PC-3 (cell line): ENCODE measurements at places on chromosomes 4 and X. TPM values are rescaled to one million over a fixed set of nuclear protein-coding genes. Genes with fewer than 3 reads are reported as not detected.

- no peak for DNase-seq
These were observed 78.8 kb upstream of the PLAC1 start for GRCh38 chrX:134737061-134737460.

GRCh38 chr4:57139783-57140182, 29.6 kb upstream of the IGFBP7 start:
- no peak for DNase-seq

The SGMS2 gene
- 58.7 and 64.5 TPM in 2 replicates for total RNA-seq

DNA sequence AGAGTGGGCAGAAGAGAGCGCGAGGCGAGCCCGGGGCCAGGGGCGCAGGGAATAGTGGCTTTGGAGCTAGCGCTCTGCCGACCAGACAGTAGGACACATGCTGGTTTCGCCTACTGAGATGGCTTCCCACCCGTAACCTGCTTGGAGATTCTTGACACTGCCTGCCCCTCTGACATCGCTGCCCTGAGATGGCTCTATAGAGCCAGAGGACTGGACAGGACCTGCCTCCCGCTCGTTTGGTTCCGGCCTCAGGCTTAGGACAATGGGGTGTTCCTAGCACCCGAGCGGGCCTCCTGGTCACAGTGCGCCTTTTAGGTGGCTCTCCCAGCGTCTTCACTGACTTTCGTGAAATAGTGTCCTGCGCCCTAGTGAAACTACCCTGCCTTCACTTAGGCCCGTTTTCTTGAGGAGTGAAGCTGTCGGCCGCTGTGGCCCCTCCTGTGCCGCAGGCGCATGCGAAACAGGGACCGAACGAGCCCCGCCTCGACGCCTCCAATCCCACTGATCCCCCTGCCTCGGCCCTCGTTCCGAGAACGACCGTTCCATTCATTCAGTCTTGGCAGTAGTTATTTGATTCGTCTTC, 608 bp downstream of the TAF1 start:
- no peak for DNase-seq

The MAGEA3 gene
- 2.5 and 3.0 TPM in 2 replicates for total RNA-seq

DNA sequence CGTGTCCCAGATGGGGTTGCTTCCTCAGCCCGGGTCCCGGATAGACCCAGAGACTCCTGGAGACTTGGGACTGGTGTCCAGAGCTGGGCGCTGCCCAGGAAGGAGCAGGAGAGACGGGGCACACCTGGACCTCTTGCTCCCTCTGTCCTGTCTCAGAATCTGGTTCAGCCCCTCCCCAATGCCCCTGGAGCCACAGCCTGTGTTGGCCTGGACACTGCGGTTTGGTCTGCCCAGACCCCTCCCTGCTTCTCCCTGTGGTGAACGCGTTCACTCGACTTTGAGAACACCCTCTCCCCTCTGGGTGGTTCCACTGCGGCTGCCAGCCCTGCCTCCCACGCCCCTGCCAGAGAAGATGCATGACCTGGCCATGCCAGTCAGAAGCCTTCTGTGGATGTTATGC, 111.1 kb downstream of the HMX1 start:
- no peak for DNase-seq

GRCh38 chrX:262381-262909, 18.7 kb upstream of the PLCXD1 start:
- DNase-seq, result no peak

- no peak for DNase-seq
These were observed 425.0 kb upstream of the ATOH1 start for GRCh38 chr4:93403571-93403970.

The DMP1 gene
- total RNA-seq, result not detected in 2 replicates

The YY2 gene
- total RNA-seq, result 2.3 and 4.4 TPM in 2 replicates

DNA sequence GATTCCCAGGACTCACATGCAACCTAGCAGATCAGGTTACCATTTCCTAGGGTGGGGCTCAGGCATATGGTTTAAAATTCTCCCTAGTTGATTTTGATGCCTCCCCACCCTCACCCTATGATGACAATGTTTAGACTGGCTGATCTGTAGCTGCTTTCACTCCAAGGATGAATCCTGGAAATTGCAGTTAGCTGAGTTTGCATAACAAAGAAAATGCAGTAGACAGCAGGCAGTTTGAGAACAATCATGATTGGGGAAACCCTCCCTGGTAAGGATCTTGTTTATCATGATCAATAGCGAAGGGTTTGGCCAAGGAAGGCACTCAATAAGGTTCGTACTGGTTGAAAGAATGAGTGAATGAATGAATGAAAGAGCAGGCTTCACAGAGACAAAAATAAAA, 2.1 kb downstream of the ZNF518B start:
- DNase-seq, result no peak

GRCh38 chr4:169293343-169294176, 22.8 kb upstream of the SH3RF1 start:
- no peak for DNase-seq

The TLL1 gene
- total RNA-seq, result 4.8 and 5.0 TPM in 2 replicates

DNA sequence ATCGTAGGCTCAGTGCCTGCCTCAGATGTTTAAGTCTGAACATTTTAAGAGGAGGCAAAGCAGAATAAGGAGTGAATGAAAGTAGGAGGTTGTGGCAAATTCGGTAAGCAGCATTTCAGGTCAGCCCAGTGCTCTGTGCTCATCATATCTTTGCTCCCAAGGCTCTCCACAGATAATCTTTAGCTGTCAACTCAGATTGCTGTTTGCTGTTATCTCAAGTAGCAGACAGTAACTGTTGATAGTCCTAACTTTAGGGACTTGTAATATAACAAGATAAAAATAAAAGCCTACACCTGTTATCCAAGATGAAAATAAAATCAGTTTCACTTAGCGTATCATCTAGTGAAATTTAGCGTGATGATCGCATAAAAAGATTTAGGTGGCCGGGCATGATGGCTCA, 18.6 kb upstream of the CLTRN start:
- DNase-seq, result no peak

DNA sequence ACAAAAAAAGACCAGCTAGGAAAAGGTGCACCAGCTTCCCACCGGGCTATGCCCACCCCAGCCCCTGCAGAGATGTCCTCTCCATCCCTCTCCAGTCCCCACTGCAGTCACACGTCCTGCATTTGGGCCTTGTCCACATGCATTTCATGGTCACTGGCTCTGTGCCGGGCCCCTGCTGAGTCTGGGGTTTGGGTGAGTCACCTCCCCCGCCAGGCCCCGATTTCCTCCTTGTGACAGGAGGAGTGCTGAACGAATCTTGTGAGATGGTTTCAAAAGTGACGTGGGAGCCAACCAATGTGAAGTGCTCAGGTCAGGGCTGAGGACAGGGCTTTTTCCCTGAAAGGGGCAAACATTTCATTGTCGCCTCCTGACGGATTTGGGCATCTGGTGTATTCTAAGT, 7.1 kb downstream of the CPZ start:
- no peak for DNase-seq

DNA sequence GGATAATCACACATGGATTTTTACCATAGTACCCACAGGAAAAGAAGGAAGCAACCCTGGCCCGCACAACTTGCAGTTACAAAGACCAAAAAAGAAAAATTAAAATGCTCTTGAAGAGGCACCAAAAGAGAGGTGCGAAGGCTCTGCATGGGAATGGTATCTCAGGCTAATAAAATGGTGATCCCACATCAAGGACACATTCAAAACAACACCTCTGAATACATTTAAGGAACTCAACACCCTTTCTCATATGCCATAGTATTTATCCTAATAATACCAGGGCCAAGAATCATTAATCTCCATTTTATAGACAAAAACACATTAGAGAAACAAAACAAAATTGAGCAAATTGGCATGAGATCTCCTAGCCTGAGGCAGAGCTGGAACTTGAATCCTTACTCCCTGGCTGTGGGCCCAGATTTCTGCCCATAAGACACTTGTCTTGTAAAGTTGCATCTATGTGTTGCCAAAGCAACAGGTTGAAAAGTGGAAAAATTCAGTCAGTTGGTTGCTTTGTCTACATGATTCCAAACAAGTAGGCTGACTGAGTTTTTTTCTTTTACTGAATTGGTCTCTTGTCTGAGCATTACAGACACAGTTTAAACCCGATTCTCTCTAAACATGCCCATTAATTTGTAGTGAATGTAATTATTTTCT, 33.5 kb downstream of the GUCY2F start:
- DNase-seq, result no peak

The TEC gene
- total RNA-seq, result 3.9 and 10.4 TPM in 2 replicates

DNA sequence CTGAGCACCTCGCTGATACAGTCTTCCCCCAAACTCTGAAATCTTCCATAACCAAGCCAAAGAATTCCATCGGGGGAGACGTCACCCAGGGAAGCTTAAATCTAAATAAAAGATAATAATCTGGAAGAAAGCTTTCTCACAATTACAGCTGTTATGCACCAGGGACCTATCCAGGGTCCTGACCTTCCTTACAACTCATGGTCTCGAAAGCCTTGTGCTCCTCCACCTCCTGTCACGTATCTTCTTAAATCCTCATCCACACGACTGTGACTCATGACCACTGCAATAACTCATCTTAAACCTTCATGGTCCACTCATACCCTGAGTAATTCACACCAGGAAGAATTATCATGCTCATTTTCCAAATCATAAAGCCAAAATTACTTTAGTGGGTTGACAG, 166.8 kb upstream of the FRG1 start:
- DNase-seq, result peak; percentile 2

DNA sequence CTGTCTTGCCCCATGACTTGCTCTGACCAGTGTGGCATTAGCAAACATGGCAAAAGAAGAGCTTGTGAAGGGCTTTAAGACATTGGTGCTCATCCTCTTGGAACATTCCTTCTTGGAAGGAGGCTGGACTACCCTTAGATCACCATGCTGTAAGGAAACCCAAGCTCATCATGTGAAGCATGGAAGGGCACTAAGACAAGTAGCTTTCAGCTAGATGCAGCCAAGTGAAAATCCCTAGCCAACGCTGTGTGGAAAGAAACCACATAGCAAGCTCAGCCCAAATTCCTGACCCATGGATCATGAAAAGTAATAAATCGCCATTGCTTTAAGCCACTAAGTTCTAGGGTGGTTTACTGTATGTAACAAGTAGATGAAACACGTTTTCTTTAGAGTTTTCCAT, 12.4 kb upstream of the PACRGL start:
- DNase-seq, result peak; percentile 53

DNA sequence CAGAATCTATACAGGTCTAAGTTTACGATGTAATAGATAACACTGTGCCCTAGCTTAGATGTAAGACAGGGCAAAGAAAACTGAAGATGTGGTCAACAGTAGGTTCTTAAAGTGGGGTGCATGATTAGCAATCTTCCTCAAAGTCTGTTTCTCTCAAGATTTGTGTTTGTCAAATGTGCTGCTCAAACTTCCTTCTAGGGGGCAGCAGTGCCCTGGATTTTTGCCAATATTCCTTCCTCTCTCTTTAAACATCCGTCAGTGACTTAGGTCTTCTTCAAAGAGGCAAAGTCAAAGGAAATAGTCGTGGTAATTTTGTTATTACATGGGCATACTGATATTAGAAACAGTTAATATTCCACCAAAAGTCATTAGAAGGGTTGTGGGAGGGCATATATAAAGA, 4.2 kb upstream of the PDHA2 start:
- DNase-seq, result peak; percentile 23

The MAGEA4 gene
- total RNA-seq, result not detected in 2 replicates

- DNase-seq, result no peak
These were observed 1928.2 kb upstream of the TENM3 start for GRCh38 chr4:180314972-180315371.

DNA sequence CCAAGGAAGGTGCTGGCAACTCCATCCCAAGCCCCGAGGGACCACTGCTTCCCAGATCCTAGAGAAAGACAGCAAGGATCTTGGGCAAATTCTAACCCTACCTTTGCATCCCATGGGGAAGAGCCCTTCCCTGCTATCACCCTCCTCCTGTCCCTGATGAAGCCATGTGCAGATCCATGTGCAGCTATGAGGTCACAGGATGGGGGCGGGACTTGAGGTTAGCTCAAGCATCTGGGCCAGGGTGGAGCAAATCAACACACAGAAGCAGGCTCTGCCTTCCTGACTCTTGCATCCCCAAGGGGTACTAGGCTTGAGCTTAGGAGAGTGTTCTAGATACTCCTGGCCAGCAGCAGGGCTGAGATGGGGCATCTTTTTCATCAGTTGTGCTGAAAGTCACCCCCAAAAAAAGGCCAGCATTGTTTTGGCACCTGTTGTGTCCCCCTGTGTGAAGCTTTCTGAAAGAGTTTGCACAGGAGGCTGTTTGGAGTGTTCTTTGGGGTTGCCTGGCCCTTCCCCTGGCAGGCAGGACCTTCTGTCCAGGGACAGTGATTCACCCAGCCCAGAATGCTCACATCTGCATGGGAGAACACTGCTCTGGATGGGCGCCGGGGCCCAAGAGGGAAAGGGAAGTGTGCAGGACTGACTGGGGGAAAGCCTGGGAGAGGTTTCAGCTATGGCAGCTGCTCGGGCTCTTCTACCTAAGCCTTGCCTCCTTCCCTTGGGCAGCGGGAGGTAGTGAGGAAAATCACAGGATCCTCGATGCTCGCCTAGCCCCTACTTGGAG, 50.8 kb downstream of the PRPS1 start:
- no peak for DNase-seq

GRCh38 chr4:104489731-104490095, 5.0 kb downstream of the CXXC4 start:
- DNase-seq, result no peak

The RXFP1 gene
- not detected in 2 replicates for total RNA-seq

DNA sequence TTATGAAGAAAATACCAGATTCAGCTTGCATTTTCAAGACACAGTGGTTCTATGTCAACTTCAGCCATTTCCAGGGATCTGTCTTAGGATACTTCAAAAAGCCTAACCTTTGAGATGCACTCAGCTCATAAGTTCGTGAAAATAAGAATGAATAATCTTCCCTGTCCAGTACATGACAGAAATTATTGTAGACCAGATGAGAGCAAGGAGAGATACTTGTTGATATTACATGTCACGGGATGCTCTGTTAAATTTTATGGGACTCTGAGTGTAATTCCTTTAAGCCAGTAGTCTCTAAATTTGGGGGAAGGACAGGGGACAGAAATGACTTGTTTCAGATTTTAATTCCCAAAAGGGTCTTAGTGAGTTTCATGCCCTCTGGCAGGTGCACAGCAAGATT, 8.8 kb downstream of the TBL1X start:
- DNase-seq, result no peak

The IL2RG gene
- not detected in 2 replicates for total RNA-seq

DNA sequence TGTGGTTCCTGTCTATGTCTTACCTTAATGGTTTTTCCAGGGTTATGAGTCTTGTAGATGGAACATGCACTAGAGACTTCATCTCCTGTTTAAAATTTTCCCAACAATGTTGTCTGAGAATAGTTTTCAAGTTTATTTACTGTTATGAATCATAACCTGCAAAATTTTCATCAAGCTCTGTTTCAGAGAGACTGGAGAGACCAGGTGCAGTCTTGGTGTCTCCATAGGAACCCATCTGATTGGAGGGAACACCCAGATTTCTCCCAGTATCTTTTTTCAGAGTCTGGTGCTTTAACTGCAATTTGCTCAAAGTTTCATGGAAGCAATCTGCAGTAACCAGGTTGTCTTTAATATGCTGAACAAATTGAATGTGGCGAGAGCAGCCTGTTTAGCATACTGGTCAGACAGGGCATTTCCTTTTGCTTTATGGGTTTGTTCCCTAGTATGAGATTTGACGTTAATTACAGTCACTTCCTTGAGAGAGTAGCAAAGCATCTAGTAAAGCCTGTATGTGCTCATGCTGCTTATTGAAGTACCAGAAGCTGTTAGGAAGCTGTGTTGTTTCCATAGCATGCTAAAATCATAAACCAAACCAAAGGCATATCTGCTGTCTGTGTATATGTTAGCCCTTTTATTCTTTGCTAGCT, 18.8 kb upstream of the VSIG1 start:
- DNase-seq, result peak; percentile 49
